Muscle of leg (tissue), 16 donors: ENCODE measurements at places on chromosomes 3 and 15. TPM values are rescaled to one million over a fixed set of nuclear protein-coding genes. Genes with fewer than 3 reads are reported as not detected.

GRCh38 chr3:18389108-18389733 is 35.9 kb downstream of the SATB1 start:
- DNase-seq = peak; percentile 22
- H3K4me1 ChIP-seq = no peaks in the 10 kb centered on the region
- no peak overlapping the region for H3K27ac ChIP-seq
- no peaks in the 10 kb centered on the region for H3K27me3 ChIP-seq

- no peak overlapping the region for H3K4me3 ChIP-seq
- H3K4me1 ChIP-seq = peaks cover 7% of the 10 kb centered on the region
- no peaks in the 10 kb centered on the region for H3K27me3 ChIP-seq
- no peak for DNase-seq
These were observed 23.8 kb downstream of the MTMR14 start for GRCh38 chr3:9673082-9673481.

The ALPK3 gene
- 35.9 TPM for total RNA-seq

The GREM1 gene
- total RNA-seq = 1.3 TPM

DNA sequence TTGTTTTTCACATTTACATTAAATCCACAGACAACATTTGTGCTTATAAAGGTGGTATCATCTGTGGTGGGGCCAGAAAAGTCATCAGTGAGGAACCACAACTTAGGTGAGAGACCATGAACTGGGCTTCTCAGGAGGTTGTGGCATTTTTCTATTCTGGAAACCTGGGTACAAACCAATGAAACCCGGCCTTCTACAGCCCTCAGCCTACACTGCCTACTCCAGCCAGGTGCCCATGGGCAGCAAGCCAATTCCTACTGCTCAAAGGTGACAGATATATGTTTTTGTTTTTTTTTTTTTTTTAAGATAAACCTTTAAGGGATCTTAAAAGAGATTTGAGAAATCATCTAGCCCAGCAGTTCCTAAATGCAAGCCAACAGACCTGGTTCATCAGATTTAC is 20.3 kb downstream of the SPG21 start:
- no peak for DNase-seq
- no peaks in the 10 kb centered on the region for H3K27me3 ChIP-seq
- H3K36me3 ChIP-seq = peaks cover 61% of the 10 kb centered on the region
- H3K4me3 ChIP-seq = no peak overlapping the region

The SELENOS gene
- total RNA-seq = 44.0 TPM

DNA sequence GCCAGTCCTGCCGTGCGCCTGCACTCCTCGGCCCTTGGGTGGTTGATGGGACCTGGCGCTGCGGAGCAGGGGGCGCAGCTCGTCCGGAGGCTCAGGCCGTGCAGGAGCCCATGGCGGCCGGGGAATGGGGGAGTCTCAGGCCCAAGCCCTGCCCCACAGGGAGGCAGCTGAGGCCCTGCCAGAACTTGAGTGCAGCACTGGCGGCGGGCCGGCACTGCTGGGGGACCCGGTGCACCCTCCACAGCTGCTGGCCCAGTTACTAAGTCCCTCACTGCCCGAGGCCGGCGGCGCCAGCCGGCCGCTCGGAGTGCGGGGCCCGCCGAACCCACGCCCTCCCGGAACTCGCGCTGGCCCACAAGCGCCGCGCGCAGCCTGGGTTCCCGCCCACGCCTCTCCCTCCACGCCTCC is 190.9 kb upstream of the MME start:
- H3K4me1 ChIP-seq = no peaks in the 10 kb centered on the region
- no peak overlapping the region for H3K4me3 ChIP-seq
- DNase-seq = no peak
- no peak overlapping the region for H3K27ac ChIP-seq

- no peaks in the 10 kb centered on the region for H3K36me3 ChIP-seq
- no peak for DNase-seq
- peaks cover 43% of the 10 kb centered on the region for H3K4me1 ChIP-seq
- no peak overlapping the region for H3K4me3 ChIP-seq
These were observed 21.3 kb downstream of the COLQ start for GRCh38 chr3:15500107-15500724.

- H3K36me3 ChIP-seq = no peaks in the 10 kb centered on the region
- no peaks in the 10 kb centered on the region for H3K4me1 ChIP-seq
- H3K27ac ChIP-seq = no peak overlapping the region
- peaks cover 10% of the 10 kb centered on the region for H3K27me3 ChIP-seq
- peak; percentile 40 for DNase-seq
These were observed 40.4 kb downstream of the PRR23E start for GRCh38 chr3:127233371-127233770.

The BAHD1 gene
- 12.1 TPM for total RNA-seq

The PARP15 gene
- total RNA-seq = 3.2 TPM

- no peak overlapping the region for H3K4me3 ChIP-seq
- no peak for DNase-seq
- peaks cover 3% of the 10 kb centered on the region for H3K27me3 ChIP-seq
- no peak overlapping the region for H3K27ac ChIP-seq
- H3K4me1 ChIP-seq = no peaks in the 10 kb centered on the region
- no peaks in the 10 kb centered on the region for H3K36me3 ChIP-seq
These were observed 27.9 kb downstream of the SOX2 start for GRCh38 chr3:181739628-181740027.

The PCSK6 gene
- 10.5 TPM for total RNA-seq

DNA sequence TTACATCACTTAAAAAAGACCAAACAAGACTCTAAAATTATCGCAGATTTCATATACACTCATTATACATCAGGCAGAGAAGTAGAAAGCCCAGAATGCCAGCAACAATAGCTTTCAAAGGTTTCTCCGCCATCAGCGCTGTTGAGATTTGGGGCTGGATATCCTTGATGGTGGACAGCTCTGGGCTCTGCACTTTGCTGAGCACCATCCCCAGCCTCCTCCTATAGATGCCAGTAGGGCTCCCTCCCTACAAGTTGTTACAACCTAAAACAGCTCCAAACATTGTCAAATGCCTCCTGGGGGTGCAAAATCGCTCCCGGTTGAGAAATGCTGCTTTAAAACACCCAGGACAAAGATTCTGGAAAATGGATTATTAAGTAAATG is 73.5 kb downstream of the ATP10A start:
- H3K27me3 ChIP-seq = no peaks in the 10 kb centered on the region
- peak overlapping the region; percentile 86 for H3K27ac ChIP-seq
- no peaks in the 10 kb centered on the region for H3K36me3 ChIP-seq
- peaks cover 41% of the 10 kb centered on the region for H3K4me1 ChIP-seq
- DNase-seq = no peak

DNA sequence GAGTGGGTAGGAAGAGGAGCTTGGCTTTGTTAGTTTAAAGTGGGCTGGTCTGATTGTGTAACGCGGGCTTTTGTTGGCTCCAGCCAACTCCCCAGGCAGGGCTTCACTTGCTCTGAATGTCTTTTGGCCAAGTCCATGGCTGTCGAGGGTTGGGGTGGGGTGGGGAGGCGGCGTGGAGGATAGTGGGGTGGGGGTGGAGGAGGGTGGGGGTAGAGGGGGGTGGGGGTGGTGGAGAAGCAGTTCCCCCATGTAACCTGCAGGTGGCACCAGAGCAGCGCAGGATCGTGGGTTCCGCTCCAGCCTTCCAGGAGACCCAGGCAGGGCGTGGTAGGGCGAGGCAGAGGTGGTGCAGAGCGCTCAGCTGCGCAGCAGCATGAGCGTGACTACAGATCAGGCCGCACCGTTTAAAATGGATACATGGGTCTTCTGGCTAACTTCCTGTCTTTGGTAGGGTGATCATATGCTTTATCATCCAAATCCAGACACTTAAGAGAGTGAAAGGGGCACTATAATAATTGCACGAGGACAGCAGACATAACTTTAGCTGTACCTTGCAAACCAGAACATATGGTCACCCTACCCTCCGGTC is 28.3 kb downstream of the GOLGA6A start:
- H3K27ac ChIP-seq = no peak overlapping the region
- H3K4me1 ChIP-seq = peaks cover 26% of the 10 kb centered on the region
- H3K27me3 ChIP-seq = no peaks in the 10 kb centered on the region

The GOLGA8S gene
- total RNA-seq = 0.18 TPM

The GUCA1C gene
- total RNA-seq = not detected
